DMS153 (cell line): ENCODE measurements at places on chromosomes 1 and 21.
A peak's percentile ranks its signal among the peaks of the same experiment; 100 is the strongest.

DNA sequence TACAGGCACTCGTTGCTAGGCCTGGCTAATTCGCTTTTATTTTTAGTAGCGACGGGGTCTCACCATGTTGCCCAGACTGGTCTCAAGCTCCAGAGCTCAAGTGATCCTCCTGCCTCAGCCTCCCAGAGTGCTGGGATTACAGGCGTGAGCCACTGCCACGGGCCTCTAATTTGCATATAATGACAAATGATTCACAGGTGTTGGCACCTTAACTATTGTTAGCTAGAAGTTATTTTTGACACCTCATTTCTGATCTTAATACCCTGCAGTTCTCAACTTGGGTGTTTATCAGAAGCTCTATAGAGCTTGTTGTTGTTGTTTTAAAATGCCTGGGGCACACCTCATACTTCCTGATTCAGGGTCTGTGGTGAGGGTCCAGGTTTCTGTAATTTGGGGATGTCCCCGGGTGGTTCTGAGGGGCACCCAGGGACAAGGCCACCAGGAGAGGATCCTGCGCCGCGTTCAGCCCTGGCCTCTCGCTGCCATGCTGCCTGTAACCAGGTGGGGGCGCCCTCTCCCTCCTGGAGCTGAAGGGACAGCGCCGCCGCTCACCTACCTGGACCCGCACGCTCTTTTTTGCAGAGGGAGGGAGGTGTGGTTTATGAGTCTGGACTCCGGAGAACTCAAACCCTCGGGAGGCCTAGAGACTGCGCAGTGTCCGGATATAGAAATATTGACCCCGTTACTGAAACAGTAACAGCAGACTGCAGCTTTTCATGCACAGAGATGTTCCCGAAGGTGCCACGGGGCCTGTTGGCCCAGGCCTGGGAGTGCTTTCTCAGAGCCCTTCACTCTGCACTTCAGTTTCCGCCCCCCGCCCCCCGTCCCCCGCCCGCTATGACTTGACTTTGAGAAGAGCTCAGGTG is 23.0 kb upstream of the NEK2 start:
- peak; percentile 66 for DNase-seq

DNA sequence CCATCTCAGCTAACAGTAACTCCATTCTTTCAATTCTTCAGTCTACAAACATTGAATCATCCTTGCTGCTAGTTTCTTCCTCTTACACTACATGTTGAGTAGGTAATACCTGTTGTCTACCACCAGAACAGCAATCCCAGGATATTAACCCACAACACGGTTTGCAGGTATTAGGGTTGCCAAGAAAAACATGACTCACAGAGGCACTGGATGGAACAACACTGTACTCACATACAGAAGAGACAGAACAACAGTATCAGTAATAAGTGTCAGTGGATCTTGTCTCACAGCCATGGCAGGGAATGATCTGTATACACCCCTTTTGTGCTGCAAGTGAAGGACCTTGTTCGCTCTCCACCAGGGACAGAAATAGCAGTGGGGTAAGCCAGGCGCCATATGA is 212.1 kb downstream of the GPR52 start:
- no peak for DNase-seq

- DNase-seq = no peak
Measured at GRCh38 chr1:51515312-51515960, 3.6 kb downstream of the EPS15 start.

DNA sequence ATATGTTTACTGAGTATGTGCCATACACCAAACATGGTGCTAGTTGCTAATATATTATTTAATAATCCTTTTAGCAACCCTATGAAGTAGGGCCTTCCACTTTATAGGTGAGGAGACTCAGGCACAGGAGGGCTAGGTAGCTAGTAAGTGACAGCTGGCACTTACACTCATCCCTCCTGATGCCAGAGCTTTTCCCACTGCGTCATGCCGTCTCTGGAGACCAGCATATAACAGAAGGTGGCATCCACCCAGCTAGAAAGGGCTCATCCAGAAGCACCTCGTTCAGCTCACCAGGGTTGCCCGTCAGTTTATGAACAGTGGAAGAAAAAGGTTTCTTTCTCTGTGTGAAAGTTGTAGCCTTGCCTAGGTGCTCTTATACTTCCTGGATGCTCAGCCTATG is 108.9 kb downstream of the NOS1AP start:
- DNase-seq = peak; percentile 66

GRCh38 chr21:33835920-33836319 is 79.7 kb downstream of the ATP5PO start:
- DNase-seq = no peak

- no peak for DNase-seq
Measured at GRCh38 chr1:154943649-154944400, 7.3 kb upstream of the PMVK start.

- DNase-seq = no peak
Measured at GRCh38 chr1:159587461-159587951, at the start of gene APCS. Gene APCS, plus strand, starts transcription at chr1:159587826. Its CDS starts 96 bp downstream, at chr1:159587922.

DNA sequence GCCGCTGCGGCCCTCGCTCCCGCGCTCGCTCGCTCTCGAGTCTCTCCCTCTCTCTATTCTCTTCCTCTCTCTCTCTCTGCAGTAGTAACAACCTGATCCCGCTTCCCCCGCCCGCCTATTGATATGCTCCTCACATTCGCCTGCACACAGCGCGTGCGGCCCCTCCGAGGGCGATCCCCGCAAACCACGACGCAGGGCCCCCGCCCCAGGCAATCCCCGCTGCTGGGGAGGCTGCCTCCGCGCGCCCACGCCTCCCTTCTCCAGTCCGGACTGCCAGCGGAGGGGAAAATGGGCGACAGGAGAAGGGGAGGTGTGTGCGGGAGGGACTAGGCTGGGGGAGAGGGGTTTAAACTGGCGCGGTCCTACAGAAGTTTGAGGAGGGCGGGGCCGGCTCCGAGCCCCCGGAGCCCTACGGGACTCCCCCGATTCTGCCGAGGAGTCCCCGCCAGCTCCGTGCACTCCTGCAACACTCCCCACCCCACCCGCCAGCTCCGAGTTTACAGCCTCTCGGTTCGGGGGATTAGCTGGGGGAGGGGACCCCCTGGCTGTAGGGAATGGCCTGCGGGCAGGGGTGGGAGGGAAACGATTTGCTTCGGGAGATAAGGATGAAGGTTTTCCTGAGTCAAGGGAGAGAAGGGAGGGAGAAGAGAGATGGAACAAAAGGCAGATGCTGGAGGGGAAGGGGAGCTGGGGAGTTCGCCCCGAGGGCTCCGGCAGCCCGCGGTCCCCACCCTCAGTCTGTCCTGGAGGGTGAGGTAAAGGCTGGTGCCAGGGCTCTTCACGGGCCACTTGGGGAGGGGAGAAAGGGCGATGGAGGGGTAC is 66.6 kb downstream of the SYT2 start:
- no peak for DNase-seq

GRCh38 chr1:183993132-183993531 is 44.4 kb downstream of the COLGALT2 start:
- no peak for DNase-seq

DNA sequence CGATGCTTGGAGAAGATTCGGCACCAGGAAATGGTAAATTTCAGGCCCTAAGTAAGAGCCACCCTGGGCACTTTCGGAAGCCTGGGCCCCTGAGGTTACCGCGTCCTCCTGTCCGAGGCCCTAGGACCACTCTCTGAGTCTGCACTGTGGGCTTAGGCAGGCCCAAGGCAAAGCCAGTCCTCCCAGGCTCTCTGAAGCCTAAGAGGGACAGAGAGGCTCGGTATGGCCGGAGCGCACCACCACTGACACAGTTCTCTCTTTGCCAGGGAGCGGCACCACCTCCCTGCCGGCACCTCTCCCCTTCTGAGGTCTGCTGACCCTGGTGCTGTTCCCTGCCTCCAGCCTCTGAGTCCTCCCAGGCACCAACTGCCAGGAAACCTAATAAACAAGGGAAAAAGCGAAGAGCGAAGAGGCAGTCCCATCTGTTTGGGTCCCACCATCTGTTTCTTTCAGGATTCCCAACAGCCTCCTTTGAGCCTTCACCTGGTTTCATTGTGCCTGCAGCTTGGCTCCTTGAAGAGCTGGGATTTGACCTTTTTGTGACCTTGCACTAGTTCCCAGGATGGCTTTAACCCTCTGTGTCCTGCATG is 57.7 kb downstream of the VWA5B1 start:
- no peak for DNase-seq

DNA sequence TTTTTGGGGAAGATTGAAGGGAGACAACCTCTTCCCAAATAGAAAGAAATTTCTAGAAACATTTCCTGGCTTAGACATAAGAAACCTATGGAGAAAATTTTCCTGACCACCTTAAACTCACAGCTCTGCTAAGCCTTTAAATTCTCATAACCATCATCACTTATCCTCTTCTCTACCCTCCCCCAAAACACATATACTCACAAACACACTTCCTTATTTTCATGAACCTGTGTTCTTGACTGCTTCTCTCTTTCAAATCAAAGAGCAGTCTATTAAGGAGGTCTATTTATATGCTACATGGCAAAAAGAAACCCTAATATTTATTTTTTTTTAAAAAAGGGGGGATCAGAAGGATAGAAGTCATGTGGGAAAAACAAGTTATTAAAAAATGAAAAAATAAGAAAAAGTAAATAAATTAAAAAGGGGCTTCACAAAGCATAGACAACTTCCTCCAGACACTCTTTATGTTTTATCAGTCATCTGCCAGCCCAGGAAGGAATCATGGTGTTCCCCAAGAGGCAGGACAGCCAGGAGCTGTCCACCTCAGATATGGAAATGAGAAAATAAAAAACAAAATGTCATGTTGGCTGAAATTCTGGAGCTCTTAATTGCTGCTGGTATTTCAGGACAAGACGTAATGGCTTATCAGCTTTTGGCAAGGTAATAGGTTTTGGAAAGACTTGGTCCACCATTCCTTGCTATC is 12.8 kb upstream of the RGS2 start:
- DNase-seq = no peak

GRCh38 chr1:205260948-205261732 is 33.4 kb downstream of the TMCC2 start:
- DNase-seq = no peak

DNA sequence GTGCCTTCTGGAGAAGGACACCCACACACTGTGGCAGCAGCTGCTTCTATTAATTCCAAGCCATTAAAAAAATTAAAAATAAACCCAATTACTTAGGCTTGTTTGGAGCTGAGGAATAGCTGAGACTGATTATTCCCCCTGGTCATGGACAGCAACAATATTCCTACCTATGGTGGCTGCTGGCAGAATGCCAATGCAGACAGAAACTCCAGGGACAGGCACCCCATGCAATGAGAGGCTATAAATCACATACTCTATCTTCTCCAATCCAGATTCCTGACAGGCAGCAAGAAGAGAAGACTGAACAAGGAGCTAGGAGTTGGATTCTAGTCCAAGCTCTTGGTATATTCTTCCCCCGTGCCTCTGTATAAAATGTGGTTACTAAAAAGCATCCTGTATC is 275.4 kb upstream of the BEND5 start:
- DNase-seq = peak; percentile 27

DNA sequence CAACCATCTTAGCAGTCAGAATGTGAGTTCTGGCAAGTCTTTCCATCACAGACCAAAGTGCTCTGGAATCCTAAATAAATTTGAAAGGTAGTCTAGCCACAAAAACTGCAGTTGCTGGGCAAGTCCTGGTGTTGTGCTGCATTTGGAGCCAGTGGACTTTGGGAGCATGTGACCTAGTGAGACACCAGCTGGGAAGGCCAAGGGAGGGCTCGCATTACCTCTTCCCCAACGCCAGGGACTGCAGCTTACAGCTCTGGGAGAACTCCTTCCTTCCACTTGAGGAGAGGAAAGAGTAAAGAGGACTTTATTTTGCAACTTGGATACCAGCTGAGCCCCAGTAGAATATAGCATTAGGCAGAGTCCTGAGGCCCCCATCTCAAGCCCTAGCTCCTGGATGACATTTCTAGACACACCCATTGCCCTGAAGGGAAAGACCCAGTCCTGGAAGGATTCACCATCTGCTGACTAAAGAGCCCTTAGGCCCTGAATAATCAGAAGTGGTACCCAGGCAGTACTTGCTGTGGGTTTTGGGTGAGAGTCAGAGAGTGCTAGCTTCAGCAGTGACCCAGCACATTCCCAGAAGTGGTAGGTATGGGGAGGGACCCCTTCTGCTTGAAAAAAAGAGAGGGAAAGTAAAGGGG is 190.7 kb downstream of the NUF2 start:
- no peak for DNase-seq

DNA sequence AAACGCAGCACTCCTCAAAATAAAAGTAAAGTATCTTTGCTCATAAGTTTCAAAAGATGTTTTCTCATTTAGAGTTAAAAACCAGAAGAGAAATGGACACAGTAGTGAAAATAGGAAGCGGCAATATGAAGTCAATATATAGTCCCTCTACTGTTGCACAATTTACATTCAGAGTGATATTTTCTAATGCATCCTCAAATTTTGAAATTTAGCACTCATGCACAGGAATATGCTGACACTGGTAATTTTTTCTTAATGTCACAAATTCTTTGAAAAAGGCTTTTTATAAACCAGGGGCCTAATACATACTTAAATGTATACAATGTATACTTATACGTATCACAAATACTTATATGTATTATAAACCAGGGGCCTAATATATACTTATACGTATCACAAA is 19.5 kb downstream of the ST7L start:
- DNase-seq = no peak

- DNase-seq = no peak
Measured at GRCh38 chr1:223819730-223820514, 25.8 kb downstream of the TP53BP2 start.
